ENCODE measurements at places on chromosomes 7 and 10.

DNA sequence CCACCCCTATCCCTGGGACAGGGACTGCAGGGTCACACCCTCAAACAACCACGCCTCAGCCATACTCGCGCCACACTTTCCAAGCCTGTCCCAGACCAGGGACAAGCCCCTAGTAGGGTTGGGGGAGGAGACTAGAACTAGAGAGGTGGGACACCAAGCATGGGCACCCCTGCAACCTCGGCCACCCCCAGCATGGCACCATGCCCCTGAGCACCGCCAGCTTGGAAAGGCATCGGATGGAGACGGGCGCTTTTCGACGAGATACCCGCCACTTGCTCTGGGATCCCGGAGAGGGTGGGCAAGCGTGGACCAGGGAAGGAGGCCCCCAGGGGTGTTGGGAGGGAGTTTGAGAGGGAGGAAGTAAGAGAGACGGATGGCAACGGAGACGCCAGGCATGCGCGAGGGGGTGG lies 13.1 kb upstream of the KMT2E start:
- peaks cover 68% of the 10 kb centered on the region for H3K4me1 ChIP-seq
- no peak overlapping the region for H3K4me3 ChIP-seq
- H3K36me3 ChIP-seq: peaks cover 55% of the 10 kb centered on the region

- H3K36me3 ChIP-seq: no peaks in the 10 kb centered on the region
- no peaks in the 10 kb centered on the region for H3K4me1 ChIP-seq
- no peak for DNase-seq
- no peak overlapping the region for H3K27ac ChIP-seq
Measured at GRCh38 chr10:52541006-52541473, 227.0 kb downstream of the DKK1 start.

DNA sequence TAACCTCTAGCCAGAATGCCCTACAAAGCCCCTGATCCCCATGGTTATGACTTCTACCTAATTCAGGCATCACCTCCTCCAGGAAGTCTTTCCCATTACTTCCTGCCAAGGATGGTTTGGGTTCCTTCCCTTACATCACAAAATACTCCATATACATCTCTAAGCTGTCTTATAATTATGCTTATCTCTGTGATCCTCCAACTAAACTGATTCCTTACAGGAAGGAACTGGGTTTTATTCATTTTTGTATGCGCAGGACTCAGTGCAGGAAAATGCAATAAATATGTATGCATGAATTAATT lies 41.3 kb downstream of the PIP4K2A start:
- peaks cover 85% of the 10 kb centered on the region for H3K4me1 ChIP-seq
- no peak overlapping the region for H3K4me3 ChIP-seq
- DNase-seq: no peak
- peak overlapping the region; percentile 57 for H3K27ac ChIP-seq
- H3K36me3 ChIP-seq: peaks cover 34% of the 10 kb centered on the region

- H3K27me3 ChIP-seq: no peaks in the 10 kb centered on the region
- H3K4me1 ChIP-seq: no peaks in the 10 kb centered on the region
- H3K27ac ChIP-seq: no peak overlapping the region
- DNase-seq: no peak
Measured at GRCh38 chr7:88020953-88021665, 87.1 kb downstream of the ADAM22 start.

DNA sequence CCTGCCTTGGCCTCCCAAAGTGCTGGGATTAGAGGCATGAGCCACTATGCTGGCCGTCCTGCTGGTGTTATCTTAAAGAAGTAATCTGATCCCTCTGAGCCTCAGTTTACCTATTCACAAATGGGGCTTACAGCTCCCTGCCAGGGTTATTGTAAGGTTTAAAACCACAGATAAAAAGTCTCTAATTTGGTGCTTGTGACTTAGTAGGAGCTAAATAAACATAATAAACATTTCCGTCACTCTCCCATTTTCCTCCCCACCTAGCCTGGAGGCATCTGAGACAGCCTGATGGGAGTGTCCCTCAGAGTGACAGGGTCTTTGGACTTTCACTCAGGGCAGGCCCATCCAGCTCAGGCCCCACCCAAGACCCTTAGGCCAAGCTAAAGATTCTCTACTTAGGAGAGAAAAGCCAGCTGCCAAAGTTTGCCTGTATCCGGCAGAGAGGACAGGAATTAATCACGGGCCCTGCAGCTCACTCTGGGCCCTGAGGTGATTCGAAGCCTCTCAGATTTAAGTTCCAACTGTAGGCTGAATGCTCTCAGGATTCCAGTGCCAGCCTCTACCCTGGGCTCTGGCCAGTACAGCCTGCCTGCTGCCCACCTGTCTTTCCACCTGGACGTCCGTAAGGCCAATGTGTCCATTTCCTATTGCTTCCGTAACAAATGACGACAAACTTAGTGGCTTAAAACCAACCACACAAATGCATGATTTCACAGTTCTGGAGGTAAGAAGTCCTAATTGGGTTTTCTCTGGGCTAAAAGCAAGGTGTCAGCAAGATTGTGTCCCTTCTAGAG lies 21.8 kb upstream of the DUSP5 start:
- no peaks in the 10 kb centered on the region for H3K4me1 ChIP-seq
- no peak for DNase-seq
- no peak overlapping the region for H3K27ac ChIP-seq
- H3K27me3 ChIP-seq: no peaks in the 10 kb centered on the region

- no peak for DNase-seq
- no peaks in the 10 kb centered on the region for H3K27me3 ChIP-seq
- no peak overlapping the region for H3K27ac ChIP-seq
- no peaks in the 10 kb centered on the region for H3K36me3 ChIP-seq
- H3K4me1 ChIP-seq: no peaks in the 10 kb centered on the region
Measured at GRCh38 chr7:156496865-156497264, 143.7 kb upstream of the RNF32 start.

GRCh38 chr7:156180451-156181229 lies 368.4 kb upstream of the SHH start:
- no peaks in the 10 kb centered on the region for H3K4me1 ChIP-seq
- no peak overlapping the region for H3K27ac ChIP-seq
- H3K36me3 ChIP-seq: no peaks in the 10 kb centered on the region
- H3K4me3 ChIP-seq: no peak overlapping the region
- no peak for DNase-seq

DNA sequence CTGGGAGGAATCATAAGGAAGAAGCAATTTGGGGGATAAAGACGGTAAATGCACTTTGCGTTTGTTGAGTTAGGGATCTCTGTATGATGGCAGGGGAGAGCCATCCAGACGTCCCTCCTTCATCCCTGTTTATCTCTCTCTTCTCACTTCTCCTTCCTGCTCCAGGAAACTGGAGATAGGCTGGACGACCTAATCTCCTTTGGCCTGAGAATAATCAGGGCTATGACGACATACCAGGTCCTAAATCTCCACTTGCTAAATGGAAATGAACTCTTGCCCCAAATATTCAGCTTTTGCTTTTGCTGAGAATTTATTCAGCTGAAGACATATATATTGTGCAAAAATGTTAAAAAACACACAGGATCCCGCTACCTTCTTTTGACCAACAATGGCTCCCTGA lies 182.9 kb upstream of the INHBA start:
- no peak for DNase-seq
- no peak overlapping the region for H3K27ac ChIP-seq
- H3K4me3 ChIP-seq: no peak overlapping the region
- H3K36me3 ChIP-seq: peaks cover 30% of the 10 kb centered on the region
- H3K4me1 ChIP-seq: peaks cover 46% of the 10 kb centered on the region
- H3K27me3 ChIP-seq: no peaks in the 10 kb centered on the region

- H3K36me3 ChIP-seq: peaks cover 78% of the 10 kb centered on the region
- H3K27ac ChIP-seq: peak overlapping the region; percentile 94
- peaks cover 33% of the 10 kb centered on the region for H3K4me1 ChIP-seq
Measured at GRCh38 chr10:16788125-16788524, 29.1 kb downstream of the RSU1 start.
